Kidney capillary endothelial cell (primary cell): ENCODE measurements at places on chromosomes 5 and 9.

- no peak for DNase-seq
These were observed 58.8 kb downstream of the GARNL3 start for GRCh38 chr9:127323393-127323792.

DNA sequence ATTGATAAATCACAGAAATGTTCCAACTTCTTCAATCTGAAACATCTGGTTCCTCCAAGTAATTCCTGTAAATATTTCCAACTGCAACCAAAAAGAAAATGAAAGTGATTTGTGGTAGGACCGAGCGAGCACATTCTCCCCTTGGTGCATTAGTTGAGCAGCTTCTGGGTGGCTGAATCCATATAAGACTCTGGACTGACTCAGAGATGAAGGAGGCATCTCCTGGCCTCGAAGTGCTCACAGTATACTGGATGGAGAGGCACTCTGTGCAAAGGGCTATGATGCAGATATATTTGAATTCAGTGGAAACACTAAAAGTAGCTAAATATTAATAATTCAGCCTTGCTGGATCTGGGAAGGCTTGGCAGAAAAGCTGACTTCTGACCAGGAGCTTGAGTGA lies 265.0 kb downstream of the MARCHF11 start:
- no peak for DNase-seq

DNA sequence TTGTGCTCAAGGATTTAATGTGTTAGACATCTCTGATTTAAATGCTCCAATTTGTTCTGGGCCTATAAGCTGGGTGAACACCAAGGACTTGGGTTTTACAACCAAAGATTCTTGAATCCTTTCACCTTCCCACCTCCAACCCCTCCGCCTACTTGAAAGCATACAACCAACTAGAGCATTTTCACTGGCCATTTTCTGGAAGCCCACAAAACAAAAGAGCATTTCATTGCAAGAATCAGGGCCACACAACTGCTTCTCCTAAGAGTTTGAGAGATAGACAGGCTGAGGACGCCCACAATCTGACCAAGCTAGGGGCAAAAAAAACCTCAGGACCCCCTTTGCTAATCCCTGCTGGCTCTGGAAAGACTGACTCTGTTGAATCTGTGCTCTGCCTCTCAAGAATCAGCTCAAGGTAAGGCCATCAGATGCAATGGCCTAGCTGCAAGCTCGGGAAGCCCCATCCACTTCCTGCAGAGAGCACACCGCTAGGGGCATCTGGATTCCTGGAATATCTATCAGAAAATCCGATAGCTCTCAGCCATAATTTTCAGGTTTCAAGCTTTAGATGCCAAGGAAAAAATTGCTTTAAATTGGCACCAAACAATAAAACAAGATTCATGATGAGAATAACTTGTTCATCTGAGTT lies 57.7 kb downstream of the RETREG1 start:
- DNase-seq, result no peak

DNA sequence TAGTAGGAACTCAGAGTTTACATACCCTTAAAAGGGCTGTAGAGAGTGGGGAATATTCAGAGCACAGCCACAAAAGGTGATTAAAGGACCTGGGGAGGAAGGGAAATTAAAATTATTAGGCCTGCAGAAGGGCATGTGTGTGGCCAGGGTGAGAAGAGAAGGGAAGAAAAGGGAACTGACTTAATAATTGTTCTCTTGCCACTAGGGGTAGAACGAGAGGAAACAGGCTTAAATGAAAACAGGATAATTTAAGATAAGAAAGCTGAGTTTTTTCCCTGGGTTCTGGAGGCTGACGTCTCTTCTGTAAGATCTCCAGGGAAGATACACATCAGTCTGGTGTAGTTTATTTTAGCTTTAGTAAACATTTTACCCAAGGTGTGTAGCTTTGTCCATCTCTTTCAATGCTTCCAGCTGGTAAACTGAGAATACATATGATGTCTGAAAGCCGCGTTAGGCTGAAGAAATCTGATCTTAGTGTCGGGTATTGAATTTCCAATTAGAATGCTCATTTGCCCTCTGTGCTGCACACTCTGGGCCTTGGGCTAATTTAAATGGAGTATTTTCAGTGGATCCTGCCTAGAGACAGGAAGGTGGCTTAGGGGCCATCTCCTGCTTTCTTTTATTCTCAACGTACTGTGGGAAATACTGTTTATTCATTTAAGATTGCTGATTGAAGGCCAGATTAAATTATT lies 416.8 kb downstream of the TMEM38B start:
- DNase-seq, result no peak

DNA sequence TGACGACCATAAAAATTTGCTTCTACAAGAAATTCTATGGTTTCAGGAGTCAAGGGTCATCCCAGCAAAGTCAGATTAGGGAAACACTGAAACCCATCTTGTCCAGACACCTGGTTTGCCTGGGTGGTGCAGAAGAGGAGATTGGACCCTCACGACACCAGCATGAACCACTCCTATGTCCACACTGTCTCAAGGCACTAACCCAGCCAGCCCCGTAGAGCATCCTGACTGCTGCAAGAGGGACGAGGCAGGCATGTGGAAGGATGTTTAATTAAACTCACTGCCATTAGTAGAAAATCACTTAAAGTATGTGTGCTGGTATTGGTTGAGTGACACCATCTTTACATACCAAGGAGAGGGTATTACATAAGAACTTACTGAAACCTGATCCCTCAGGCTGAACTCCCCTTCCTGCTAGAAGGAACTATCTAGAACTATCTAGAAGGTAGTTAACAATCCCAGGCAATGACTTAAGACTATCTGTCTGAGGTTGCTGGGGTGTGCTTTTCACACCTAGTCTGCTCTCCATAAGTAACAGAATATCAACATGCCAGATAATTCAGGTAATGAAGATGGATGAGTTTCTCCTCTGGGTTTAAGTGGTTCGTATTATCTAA lies 93.6 kb downstream of the SEMA6A start:
- DNase-seq, result no peak
